ENCODE measurements at places on chromosomes 13 and 19.
A peak's percentile ranks its signal among the peaks of the same experiment; 100 is the strongest.

DNA sequence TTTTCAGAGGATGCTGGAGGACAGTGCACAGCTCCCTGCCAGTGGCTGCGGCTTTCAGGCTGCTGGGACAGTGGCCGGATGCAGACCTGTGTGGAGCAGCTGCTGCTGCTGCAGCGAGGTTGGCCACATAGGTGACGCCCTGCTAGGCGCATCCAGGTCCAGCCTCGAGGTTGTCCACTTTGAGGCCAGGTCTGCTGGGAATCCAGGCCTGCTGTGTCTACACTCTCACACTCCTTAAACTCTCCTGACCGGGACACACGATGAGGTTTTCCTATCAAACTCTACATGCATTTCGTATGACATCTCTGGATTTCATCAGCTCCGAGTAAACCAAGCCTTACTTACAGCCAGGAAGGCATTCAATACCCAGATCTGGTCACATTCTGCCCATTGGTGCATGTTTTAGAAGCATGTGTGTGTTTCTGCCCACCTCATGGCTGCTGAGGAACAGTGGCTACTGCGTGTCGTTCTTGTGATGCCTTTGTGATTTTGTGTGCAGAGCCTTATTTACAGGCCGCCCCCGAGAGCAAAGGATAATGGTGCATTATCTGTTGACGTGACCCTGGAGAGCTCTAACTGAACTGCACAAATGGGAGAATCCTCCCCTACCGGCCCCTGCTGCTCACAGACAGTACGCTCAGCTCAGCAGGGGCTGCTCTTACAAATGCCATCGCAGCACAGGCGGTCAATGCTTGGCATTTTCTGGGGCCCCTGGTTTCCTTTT lies 12.3 kb upstream of the MCF2L start:
- DNase-seq, result no peak

- DNase-seq, result no peak
Observed at GRCh38 chr13:97492257-97492656, 58.3 kb downstream of the RAP2A start.

DNA sequence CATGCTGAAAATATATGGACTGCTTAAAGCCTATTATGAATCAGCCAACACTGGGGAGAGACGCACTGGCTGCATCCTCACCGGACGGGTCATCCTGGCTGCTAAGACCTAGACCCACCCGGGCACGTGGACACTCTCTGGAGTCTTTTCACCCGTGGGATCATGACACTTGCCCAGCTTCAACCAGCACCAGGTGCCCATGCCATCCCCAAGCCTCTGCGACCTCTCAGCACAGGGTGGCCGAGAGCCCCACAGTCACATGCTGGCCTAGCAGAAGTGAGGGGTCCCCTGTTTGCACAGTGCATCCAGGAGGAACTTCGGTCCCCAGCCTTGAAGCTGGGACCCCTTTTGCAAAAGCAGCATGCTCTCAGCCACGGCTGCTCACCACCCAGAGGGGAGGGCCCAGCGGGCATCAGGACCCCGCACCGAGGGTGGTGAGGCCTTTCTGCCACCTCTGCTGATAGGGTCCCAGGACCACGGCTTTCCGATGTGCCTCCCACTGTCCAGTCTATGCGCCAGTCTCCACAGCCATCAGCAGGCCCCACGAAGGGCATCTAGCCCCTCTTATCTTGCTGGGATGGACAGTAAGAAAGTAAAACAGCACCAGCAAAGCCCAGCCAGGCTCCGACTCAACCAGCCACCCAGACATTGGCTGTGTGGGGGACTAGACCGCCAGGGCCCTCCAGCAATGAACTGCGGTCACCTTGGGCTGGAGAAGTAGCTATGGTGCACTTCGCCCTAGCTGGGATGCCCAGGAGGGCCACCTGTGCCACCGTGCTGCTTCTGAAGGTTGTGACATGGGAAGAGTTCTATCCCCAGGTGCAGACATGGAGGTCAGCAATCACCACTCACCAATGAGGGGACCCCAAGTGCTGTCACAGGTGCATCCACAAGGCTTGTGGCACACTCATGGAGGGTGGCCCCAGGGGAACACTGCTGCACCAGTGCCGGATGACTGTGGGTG lies 73.1 kb downstream of the CEBPG start:
- no peak for DNase-seq

- DNase-seq, result no peak
Observed at GRCh38 chr19:47372603-47373002, 23.5 kb downstream of the DHX34 start.

GRCh38 chr19:5792224-5792623 lies 1.3 kb upstream of the DUS3L start:
- no peak for DNase-seq

GRCh38 chr19:37251308-37252229 lies 33.6 kb downstream of the ZNF383 start:
- DNase-seq, result peak; percentile 74

DNA sequence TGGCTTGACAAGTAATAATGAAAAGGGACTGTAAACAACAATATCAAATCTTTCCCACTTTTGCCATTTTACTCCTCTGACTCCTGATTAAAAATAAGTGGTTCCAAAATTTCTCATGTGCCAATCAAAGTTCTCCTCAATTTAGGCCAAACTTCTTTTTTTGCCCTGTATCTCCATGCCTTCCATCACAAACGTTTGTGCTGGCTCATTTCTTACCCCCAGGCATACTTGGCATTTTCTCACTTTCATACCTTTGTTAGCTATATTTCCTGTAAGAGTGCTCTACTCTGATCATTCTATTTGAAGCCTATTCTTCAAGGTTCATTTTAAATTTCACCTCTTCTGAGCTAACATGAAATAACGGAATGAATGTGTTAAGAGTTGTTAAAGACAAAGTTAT lies 10.0 kb upstream of the FNDC3A start:
- DNase-seq, result no peak

DNA sequence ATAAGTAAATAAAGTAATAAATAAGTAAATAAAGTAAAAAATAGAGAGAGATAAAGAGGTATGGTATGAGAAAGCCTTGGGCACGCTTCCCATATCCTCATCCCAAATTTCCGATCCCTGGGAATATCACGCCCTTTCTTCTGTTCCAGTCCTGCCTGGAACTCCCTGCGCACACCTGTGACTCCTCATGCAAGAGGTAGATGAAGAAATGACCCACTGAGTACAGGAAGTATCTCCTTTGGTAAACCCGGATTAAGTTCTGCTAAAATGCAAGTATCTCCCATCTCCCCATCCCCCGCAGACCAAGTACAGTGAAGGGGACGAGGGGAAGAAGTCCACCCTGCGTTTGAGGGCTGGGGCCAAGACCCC lies 399 bp upstream of the ZNF136 start:
- DNase-seq, result no peak

DNA sequence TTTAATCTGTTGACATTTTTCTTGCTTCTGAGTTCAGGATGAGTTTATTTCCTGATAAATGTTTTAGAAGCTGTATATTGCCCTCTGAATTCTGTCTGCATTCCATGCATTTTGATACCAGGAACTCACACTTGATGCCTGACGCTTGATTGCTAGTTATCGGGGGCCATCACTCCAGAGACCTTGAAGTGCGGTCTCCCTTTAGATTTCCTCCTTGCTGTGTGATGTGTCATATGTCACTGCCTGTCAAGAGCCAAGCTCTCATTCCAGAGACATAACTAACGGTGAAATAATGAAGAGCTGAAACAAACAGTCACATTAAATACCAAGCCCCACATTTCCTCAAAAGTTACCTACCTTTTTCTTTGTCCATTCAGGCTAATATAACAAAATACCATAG lies 155.5 kb downstream of the TNFSF13B start:
- no peak for DNase-seq

DNA sequence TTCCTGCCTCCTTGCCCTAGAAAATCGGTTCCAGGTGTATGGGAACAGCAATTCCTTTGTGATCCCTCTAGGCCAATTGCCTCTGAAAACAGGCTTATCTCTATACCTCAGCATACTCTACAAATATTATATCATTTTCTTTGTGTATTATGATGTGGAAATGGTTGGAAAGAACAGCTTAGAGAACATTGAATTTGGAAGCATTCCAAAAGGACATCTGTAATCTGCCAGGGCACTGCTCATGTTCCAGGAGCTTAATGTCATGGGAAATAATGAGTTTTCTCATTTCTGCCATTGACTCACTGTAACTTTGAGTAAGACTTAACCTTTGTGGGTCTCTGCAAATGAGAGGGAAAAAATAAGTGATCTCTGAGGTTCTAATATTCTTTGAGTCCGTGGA lies 147.3 kb downstream of the UFM1 start:
- no peak for DNase-seq

DNA sequence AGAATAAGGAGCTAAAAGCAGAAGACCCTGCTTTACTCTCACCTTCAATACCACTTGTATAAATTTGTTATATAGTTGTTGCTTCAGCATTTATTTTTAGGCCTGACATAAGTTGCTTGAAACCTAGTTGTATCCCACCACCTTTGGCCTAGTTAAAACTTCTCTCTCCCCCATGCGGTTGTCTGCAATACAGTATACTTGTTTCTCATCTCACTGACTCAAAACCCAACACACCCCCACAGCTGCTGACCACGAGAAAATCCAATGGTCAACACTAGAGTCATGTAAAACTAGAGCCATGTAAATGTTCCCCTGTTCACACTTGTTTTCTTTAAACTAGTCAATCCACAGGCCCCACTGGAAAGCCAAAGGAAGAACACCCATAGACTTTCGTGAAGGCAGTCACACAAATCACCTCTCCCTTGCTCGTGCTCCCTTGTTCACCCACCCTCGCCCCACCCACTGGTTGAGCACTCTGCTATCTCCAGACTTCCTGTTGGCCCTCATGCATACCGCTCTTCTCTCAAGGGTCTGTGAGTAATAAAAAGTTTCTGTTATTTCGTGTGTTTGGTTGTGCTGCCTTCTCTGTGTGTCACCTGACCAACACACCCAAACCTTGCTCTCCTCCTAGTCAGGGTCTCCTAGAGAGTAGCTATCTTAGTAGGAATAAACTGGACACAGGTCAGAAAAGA lies 12.9 kb upstream of the CCDC169 start:
- no peak for DNase-seq

Data from HEK293T (cell line).